Activated B cell treated with CpG ODN at 0.5 μM for 24 hours (primary cell): ENCODE measurements at places on chromosomes 1 and 21.

DNA sequence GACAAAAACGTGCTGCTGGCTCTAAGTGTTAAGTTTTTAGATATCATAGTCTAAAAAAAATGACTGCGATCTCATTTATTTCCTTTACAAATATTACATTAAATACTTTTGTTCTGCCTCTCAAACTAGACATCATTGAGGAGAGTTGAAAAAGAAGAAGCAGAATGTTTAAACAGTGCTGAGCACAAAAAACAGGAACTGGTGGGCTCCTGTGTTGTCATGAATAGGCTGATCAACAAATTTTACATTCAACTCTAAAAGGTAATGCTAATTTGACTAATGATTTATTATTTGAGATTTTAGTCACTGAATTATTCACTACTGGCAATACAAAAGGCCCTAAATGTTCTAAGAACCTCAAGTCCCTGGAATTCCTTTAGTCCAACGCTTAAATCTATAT is 66.1 kb downstream of the GPATCH2 start:
- no peak for DNase-seq

GRCh38 chr1:221725735-221726672 is 15.9 kb downstream of the DUSP10 start:
- no peak for DNase-seq

DNA sequence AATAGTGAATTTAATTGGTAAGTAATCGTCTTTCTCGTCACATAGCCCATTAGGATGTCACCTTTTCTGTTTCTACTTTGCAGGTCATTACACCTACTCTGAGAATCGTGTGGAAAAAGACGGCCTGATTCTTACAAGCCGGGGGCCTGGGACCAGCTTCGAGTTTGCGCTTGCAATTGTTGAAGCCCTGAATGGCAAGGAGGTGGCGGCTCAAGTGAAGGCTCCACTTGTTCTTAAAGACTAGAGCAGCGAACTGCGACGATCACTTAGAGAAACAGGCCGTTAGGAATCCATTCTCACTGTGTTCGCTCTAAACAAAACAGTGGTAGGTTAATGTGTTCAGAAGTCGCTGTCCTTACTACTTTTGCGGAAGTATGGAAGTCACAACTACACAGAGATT is 23.3 kb downstream of the PARK7 start:
- DNase-seq = no peak

DNA sequence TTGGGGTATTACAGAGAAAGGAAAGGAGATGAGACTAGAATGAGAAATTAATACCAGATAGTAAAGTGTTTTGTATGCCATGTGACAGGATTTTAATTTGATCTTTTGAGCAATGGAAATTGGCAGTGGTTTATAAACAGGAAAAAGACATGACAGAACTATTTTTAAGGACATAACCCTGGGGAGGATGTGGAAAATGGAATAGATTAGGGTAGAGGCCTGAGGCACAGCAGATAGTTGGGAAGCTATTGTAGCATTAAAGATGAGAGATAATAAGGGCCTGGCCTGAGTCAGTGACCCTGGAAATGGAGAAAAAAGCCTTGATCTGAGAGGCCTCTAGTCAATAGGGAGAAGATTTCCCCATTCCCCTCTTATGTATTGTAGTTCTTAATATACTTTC is 22.1 kb upstream of the KCNA3 start:
- DNase-seq = no peak

DNA sequence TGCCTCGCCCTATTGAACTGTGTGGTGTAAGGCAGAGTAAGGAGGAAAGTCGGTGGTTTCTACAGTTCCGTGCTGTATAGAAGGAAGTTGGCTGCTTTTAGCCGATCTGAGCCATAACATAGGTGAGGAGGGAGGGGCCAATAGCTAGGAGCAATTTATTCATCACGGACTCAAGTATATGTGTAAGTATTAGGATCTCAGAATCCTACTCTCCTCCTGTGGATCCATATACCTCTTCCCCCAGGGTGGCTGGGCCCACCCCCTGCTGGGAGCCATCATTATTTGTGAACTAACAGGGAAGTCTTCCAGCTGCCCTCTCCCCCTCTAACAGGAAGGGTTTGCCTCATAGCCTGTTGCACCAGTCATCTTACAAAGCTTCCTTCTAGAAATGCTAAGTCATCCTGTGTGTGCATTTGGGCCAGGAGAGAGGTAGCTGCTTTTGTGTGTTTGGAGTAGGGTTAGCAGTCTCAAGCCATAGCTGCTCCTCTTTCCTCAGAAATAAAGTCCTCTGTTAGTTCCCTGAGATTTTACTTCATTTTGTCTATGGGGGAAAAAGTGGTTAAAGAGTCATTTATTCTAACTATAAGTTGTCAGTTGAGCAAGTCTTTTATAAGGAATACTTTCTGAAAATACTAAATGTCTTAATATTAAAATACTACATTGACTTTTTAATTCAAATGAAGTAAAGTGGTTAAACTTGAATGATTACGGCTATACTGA is 14.9 kb upstream of the CENPS start:
- no peak for DNase-seq

DNA sequence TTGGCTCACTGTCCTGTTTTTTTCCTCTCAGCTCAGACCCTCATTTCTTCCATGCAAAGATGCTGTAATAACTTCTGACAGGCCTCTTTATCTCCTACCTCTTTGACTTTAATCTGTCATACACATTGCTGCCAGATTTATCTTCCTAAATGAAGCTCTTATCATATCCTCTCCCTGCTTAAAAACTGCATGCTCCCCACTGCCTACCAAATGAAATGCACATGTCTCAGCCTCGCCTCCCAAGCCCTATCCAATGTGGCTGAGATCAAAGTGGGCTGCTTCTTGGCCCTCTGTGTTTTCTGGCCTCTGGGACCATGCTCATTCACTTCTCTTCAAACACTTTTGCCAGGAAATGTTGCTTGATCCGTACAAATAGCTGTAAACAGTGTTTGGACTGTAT is 38.3 kb downstream of the IRF2BP2 start:
- no peak for DNase-seq

DNA sequence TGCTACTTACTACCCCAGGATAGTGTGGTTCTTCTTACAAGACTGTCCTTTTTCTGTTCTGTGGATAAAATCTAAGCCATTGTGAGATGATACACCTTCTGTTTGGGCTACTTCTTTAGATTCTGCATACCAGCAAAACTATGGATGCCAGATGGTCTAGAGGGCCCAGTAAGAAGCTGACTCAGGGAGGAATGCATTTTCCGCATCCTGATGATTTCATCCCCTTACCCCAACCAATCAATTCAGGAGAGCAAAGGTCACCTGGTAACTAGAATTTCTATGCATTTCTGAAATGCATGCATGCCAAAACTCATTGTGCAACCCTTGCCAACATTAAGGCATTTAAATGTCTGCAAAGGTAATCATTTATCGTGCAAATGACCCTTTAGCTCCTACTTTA is 285.7 kb upstream of the ZP4 start:
- DNase-seq = no peak

- DNase-seq = no peak
These were observed 6.9 kb upstream of the GPATCH4 start for GRCh38 chr1:156608036-156608674.

DNA sequence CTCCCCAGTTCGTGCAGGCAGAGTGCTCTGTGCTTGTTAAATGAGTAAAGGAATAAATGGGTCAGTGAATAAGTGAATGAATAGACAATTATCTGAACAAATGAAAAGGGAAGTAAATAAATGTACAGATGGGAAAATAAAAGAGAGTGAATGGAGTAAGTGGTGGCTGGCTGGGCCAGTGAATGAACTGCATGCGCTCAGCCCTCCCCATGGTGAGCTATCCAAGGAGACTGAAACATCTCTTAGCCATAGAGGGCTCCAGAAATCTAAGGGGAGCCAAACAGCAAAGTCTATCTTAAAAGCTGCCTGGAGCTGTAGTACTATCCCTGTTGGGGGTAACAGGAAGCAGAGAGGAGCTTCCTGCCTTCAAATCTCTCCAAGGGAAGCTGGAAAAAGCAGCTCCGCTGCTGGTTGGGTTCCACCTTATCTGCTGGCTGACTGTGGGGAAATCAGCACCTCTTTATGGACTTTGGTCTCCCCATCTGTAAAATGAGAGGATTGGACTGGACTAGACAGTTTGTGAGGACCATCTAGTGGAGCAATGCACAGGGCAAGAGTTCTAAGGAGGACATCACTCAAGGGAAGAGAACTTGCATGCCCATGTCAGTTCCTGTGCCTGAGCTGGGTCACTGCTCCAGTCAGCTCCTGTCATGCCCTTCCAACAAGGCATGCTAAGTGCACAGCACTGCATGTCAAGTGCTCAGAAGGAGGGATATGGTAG is 77.9 kb downstream of the TRABD2B start:
- DNase-seq = no peak

DNA sequence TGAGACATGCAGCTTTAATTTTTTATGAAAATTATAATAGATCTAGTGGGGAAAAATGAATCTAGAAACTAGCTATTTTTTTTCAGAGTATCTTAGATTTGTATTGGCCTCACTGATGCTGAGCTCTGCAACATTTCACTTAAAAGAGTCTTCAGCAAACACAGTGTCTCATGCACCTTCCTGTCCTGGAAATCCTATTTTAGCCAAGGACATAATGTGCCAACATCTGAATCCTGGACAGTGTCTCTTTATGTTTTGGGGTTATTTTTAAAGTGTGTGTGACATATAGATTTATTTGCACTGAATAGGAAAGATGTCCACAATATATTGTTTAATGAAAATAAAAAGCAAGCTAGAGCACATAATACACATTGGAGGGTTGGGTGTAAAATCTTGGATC is 199.1 kb upstream of the FMN2 start:
- no peak for DNase-seq

DNA sequence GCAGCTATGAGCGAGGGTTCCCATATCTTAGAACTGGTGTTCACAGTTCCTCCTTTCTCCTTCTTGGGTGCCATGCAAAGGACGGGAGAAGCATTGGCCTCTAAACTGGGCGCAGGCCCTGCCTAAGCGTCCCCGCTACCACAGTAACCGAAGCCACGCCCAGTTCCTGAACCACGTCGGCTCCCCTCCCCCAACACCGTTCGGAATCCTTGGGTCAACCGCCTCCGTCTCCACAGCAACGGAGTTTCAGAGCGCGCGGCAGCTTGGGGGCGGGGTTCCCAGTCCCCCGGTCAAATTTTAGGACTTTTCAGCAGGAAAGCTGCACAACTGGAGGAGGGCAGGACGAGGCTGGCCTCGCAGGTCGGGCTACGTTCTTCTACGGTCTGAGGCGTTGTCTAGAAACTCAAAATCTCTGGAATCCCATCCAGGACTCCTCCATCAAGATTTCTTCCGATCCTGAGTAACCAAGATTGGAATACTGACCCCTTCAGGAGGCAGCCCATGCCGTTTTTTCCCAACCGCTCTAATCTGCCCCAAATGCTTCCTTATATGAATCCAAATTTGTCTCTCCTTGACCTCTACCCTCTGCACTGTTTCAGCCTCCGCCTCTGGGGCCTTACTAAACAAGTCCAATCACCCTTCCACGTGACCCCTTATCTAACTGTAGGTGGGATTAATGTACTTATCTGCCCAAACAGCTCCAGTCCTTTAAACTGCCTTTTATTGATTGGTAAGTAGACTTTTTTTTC is at the start of gene SPAG17:
TSS of gene SPAG17 (minus strand) at position 145 of the 749 bp plus-strand sequence. CDS start at position 74, 71 bp downstream.
- no peak for DNase-seq
